Ovary (tissue), 10 donors: ENCODE measurements at places on chromosomes 11 and 22. TPM values are rescaled to one million over a fixed set of nuclear protein-coding genes. Genes with fewer than 3 reads are reported as not detected.
A peak's percentile ranks its signal among the peaks of the same experiment; 100 is the strongest.

- no peak for DNase-seq
Measured at GRCh38 chr11:118012083-118012669, 26.0 kb downstream of the IL10RA start.

Gene OOSP4A
- total RNA-seq, result not detected

DNA sequence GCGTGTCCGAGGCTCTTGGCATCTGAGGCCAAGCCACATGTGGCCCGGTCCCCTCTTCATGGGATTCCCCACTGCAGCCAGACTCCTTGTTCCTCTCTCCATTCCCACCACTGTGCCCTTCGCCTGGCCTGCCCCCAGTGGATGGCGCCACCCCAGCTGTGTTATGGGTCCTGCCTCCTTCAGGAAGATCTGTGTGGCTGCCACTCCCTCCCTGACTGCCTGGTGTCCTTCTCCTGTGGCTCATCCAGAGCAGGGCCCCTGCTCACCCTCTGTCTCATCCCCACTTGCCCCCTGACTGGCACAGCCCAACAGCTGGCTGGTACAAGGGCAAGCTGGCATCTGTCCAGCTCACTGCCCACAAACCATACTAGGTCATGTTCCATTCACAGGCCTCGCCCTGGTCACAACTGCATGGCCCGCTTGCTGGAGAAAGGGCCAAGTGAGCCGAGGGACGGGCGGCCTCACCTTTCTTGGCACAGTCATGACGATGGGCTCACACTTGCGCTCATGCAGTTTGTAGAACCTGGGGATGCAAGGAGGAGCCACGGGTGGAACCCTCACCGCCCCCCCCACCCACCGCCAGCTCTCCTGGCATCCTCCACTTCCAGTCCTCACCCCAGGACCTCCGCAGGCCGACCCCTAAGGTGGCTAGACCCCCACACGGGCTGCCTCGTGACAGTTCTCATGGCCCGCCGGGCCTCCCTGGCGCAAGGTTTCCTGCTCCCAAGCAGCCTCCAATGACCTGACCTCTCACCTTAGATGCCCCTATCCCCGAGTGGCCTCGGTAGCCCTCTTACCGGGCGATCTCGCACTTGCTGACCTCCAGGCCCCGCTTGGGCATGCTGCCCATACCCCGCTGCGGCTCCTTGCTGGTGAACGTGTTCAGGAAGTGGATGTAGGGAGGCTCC is 2.1 kb upstream of the PTPRCAP start:
- DNase-seq, result peak; percentile 52

- no peak for DNase-seq
Measured at GRCh38 chr11:1815751-1816150, 19.0 kb upstream of the SYT8 start.

DNA sequence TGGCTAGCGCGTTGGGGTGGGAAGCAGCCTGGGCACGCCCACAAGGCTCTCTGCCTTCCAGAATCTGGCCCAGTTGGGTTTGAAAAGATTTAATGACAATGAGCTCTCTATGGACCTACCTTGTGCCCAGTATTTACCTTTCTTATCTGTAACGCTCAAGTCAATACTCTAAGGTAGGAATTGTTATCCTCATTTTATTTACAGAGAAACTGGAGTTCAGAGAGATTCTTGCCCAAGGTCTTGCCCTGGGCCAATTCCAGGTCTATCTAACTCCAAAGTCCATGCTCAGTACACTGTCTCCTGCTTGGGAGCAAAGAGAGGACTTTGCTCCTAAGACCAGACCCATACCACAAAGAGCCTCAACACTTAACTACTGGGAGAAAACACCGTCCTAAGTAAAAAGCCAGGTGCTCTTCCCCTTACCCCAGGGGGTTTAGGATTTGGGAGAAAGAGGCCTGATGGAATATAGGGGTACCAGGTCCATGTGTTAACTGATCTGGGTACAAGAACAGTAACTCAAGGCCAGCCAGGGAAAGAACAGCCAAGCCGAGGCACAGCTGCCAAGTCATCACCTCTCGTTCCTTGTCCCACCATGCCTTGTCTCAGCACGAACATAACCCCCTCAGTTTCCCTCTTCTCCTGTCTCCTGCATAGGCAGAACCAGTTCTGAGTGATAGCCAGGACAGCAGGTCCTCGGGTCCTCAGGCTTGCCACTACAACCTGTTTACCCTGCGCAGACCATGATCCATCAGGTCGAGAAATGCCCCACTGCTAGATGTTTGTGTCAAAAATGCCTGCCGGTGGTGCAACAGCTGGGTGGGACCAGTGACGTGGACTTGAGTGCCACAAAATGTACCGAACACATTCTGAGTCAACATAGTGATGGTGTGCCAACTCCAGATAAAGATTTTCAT is 14.6 kb downstream of the APOA4 start:
- DNase-seq, result no peak

GRCh38 chr11:118609380-118610224 is 2.2 kb downstream of the PHLDB1 start:
- DNase-seq, result peak; percentile 60

DNA sequence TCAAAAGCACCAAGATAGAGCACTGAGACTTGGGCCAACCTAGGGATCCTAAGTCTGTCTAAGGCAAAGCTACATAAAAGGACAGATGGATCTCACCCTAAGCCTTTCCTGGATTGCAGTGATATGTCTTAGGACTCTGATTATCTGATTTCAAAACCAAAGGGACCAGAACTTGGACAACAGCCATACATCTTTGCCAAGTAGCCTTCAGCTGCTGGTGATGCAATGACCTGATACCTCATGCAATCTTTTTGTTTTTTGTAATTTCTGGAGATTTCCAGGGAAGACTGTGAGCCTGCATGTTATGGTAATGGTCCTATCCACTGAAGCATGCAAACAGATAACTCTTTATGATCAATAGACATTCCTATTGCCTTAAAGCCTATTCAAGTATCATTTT is 230.4 kb upstream of the MTNR1B start:
- no peak for DNase-seq

GRCh38 chr22:40671369-40671768 is 7.9 kb upstream of the MCHR1 start:
- DNase-seq, result no peak

Gene HDHD5
- 21.2 TPM for total RNA-seq

Gene RBMXL2
- total RNA-seq, result not detected

Gene ROBO4
- total RNA-seq, result 10.1 TPM

Gene OOSP2
- not detected for total RNA-seq

GRCh38 chr11:106152013-106152412 is 74.6 kb downstream of the AASDHPPT start:
- DNase-seq, result no peak

- DNase-seq, result no peak
Measured at GRCh38 chr11:132062031-132062430, 691.6 kb downstream of the NTM start.

- DNase-seq, result no peak
Measured at GRCh38 chr11:1447845-1448825, 38.4 kb downstream of the MOB2 start.

DNA sequence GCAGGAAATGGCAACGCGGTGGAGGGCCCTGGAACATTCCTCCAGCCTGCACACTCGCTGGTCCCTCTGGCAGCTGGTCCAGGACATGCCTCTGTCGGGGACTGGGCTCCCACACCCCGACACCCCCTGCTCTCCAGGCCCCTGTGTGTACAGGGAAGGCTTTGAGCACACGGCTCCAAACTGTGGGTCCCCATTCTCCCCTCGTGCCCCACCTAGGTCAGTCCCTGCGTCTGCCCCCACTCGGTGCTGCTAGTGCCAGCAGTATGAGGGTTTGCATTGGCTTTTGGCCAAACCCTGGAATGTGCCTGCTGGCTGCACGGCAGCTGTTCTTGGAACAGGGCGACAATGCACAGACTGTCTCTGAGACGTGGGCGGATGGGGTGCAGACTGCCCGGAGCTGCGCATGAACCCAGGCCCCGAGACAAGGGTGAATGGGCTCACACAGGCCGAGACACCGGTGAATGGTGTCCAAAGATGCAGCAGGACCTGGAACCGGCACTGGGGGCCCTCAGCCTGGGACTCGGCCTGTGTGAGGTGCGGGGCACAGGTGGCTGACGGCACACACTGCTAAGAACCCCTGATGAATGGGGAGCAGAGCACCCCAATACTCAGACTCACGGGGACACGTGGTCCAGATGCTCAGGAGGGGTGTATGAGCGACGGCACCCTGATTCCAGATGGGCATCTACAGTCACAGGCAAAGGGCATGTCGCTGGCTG is 7.5 kb upstream of the SYT8 start:
- peak; percentile 31 for DNase-seq

Gene SPDYC
- not detected for total RNA-seq

Gene DRD2
- total RNA-seq, result 1.0 TPM

Gene MUC5B
- 35.3 TPM for total RNA-seq

- DNase-seq, result no peak
Measured at GRCh38 chr22:47853750-47854149, 1091.3 kb downstream of the TBC1D22A start.

DNA sequence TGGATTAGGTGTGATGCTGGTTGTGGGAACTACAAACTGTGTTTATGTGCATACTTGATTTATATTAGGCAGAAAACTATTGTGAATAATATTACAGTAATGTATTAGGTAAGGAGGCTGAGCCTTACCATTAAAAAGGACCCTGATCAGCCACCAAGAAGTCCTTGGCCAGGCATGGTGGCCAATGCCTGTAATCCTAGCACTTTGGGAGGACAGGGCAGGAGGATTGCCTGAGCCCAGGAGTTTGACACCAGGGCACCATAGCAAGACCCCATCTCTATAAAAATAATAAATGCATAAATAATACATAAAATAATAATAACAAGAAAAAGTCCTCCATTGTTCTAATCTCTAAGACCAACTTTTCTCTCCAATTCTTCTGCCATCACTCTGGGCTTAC is 3.2 kb upstream of the ZBED5 start:
- DNase-seq, result no peak

GRCh38 chr11:34091825-34092224 is 13.6 kb upstream of the NAT10 start:
- no peak for DNase-seq

- DNase-seq, result no peak
Measured at GRCh38 chr11:44906649-44907048, 44.0 kb downstream of the TP53I11 start.

- peak; percentile 37 for DNase-seq
Measured at GRCh38 chr22:33923660-33924246, 3.5 kb upstream of the LARGE1 start.

DNA sequence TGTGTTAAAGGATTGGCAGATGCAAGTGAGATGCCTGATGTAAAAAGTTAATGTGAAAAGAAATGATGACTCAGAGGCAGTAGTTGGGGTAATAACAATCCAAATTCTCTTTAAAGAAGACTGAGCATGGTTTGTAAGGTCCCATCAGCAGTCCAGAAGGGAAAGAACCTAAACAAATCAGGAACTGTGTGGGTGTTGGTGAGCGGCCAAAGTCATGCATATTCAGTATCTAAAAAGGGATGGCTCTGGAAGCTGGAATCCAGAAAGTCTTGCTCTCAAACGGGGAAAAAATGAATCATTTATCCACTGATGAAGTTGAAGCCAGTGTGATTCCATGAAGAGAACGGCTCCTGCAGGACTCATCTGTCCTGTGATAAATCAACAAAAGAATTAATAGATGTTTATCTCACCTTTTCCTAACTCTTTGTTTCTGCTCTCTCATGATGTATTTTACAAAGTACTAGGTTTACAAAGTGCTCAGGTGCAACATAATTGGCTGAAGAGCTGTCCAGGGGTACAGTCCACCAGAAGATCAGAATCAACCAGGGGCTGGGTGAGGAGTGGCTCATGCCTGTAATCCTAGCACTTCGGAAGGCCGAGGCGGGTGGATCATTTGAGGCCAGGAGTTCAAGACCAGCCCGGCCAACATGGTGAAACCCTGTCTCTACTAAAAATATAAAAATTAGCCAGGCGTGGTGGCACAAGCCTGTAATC is 20.5 kb upstream of the SORL1-AS1 start:
- DNase-seq, result no peak

- DNase-seq, result no peak
Measured at GRCh38 chr11:18697576-18697975, 1.0 kb upstream of the TMEM86A start.

DNA sequence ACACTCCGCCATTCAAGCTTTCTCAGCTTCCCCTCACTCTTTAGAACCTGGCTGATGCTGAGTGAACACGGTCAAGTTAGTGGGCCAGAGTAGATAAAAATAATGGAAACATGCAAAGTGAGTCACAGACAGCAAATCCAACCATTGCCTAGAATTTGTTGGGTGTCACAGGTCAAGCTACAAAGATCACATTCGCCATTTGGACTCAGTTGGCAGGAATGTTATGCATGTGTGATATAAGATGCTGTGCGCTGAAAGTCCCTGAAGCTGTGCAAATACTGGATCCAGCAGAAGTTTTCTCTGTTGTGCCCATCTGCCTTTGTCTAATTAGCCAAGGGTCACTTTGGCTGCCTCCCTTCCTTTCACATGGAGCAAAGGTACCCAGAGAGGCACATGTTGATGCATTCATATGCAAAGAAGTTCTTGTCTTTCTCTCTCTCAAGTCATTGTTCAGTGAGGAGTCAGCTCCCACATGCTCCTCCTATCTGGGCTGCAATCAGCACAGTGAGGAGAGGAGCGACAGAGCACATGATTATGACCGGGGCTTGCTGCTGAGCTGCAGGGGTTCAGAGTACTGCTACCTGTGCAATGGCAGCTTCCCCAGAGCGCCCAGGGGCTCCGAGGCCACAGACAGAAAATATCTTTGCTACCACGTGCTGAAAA is 39.7 kb downstream of the FLI1 start:
- DNase-seq, result no peak

DNA sequence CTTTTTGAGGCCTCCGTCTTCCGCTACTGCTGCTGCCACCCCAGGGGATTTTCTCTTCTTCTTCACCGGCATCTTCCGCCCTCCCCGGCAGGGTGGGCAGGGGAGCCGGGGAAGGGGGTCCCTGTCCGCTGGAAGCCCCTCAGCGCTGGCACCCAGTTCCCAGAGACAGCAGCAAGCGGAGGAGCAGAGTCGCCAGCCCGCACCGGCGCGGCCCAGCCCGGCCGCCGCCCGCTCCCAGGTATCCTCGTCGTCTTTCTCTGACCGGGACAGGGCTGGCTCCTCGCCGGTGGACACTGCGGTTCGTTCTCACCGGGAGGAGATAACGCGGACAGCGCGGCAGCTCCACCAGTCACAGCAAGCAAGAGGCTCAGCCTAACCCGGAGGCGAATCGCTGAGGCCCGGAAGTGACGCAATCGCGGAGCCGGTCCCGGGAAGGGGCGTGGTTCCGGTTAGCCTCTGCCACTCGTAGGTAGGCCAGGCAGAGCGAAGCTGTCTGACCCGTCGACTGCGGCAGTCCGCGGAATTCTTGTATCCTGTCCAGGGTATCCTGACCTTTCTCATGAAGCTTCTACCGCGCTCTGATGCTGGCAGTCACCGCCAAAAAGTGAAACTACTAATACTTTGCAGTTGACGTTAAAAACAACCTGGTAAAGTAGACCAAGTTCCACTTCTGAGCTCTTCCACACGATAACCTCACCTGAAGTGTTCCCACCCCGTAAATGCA is at the start of gene DCUN1D5:
DCUN1D5 (minus strand) TSS at position 360 of the 724 bp plus-strand sequence; CDS start at position 72, 288 bp downstream.
- peak; percentile 96 for DNase-seq

Gene SEPTIN3
- total RNA-seq, result 0.25 TPM

DNA sequence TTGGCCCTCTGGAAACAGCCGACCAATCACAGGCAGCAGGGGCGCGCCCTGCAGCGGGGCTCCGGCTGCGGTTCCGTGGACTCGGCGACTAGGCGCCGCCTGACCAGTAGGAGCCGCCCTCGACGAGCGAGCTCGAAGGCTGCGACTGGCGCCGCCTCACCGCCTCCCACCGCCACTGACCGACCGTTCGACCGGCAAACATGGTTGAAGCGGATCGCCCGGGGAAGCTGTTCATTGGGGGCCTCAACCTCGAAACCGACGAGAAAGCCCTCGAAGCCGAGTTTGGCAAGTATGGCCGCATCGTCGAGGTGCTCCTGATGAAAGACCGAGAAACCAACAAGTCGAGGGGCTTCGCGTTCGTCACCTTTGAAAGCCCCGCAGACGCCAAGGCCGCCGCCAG is at the start of gene RBMXL2:
RBMXL2 (plus strand) TSS at position 78 of the 400 bp plus-strand sequence; CDS start at position 201, 123 bp downstream.
- no peak for DNase-seq
